ENCODE measurements at places on chromosomes 2 and 18.
A peak's percentile ranks its signal among the peaks of the same experiment; 100 is the strongest.

DNA sequence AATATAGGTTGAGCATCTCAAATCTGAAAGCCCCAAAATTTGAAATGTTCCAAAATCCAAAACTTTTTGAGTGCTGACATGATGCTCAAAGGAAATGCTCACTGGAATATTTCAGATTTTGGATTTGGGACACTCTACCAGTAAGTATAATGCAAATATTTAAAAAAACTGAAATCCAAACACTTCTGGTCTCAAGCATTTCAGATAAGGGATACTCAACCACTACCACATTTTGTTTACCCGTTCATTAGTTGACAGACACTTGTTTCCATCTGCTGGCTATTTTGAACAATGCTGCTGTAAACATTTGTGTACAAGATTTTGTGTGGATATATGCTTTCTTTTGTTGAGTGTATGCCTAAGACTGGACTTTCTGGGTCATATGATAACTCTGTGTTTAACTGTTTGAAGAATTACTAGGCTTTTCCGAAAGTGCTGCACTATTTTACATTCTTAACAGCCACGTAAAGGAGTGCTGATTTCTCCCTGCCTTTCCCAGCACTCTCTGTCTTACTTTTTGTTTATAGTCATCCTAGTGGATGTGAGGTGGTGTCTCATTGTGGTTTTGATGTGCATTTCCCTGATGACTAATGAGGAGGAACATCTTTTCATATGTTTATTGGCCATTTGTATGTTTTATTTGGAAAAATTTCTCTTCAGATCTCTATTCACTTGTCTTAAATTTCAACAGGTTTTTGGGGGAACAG, 19.5 kb upstream of the DCDC2C start:
- DNase-seq, result no peak

- DNase-seq, result peak; percentile 55
These were observed 114.5 kb downstream of the RNF144A start for GRCh38 chr2:7031547-7032245.

GRCh38 chr18:75284566-75284965, 74.0 kb downstream of the TSHZ1 start:
- no peak for DNase-seq

GRCh38 chr2:5594249-5594695, 97.9 kb upstream of the SOX11 start:
- DNase-seq, result no peak

DNA sequence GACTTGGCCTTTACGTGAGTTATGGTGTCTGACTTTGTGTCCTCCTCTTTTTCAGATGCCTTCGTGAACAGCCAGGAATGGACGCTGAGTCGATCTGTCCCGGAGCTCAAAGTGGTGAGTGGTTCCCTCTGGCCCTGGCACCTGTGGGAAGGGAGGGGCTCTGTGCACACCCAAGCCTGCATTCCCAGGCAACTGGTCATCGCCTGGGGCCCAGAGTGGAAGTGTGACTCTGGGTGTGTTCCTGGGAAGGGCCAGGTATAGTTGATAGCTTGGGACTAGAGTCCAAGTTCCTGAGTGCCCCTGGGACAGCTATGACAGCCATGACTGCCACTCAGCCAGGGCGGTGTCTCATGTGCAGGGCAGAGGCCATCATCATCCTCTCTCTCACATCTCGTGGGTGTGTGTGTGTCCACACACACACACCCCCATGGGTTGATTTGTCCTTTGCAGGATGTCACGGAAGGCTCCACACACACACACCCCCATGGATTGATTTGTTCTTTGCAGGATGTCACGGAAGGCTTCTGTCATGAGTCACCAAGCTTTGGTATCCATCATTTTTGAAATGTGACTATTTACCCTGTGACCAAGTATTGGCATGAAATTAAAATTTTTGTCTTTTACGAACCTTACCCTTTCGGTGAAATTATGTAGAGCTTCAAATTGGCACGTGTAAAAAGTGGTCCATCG, 215.4 kb downstream of the AGAP1 start:
- peak; percentile 92 for DNase-seq

- no peak for DNase-seq
These were observed 6.6 kb downstream of the DLX2 start for GRCh38 chr2:172095905-172096625.

GRCh38 chr2:16006537-16007166, 66.3 kb downstream of the MYCN start:
- no peak for DNase-seq

DNA sequence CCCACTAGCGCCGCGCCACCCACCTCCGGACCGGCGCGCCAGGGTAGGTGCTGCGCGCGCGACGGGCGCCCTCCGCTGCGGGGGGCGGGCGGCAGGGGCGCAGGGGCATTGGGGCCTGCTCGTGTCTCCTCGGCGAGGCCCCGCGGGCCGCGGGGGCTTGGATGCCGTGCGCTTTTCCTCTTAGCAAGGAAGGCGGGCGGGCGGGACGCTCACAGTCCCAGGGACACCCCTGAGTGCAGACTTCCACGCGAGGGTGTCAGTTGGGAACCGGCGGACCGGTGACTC, 748 bp downstream of the TWIST2 start:
- no peak for DNase-seq

DNA sequence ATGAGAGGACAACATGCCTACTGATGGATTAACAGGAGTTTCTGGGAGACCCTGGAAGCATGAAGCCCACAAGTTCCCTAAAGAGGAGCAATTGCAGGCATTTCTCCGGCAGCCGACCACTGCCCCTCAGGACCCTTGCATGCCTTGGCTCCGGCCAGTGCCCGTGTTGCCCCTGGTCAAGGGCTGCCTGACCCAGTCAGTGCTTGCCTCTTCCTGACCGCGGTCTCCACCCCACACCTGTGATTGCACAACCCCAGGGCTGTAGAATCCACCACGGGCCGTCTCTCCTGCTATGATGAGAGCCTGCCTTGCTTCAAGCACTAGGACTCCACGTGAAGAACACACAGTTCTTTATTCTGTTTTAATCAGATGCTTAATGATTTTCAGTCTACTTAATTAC, 127.5 kb downstream of the GLI2 start:
- no peak for DNase-seq

DNA sequence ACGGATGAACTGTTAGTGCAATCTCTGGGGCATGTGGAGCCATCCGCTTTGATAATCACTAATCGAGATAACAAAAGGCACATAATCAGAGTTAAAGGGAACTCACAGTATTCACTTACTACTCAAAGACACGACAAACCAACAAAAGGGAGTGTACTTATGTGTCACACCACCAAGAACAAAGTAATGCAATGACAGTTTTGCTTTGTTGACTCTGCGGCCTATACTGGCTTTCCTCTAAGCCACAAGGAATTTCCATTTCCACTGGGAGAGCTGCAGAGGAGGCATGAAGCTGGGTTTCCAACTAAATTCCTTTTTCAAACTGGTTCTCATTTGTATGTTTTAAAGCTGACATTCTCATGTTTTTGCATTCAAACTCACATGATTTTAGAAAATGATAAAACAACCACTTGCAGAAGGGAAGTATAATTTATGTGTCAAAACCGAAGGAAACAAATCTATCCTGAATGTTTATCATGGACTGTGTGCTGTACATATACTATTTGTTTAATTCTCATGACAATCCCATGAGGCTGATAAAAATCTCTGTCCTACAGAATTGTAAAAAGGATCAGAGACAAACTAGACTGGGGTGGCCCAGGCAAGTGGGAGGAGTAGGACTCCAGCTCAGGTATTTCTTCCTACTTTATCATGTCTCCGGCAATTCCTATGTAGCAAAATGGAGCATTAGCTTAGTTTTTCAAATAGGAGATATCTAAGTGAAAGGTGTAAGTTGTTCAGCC, 149.6 kb upstream of the SMAD7 start:
- no peak for DNase-seq

- DNase-seq, result no peak
These were observed 48.9 kb upstream of the CAVIN2 start for GRCh38 chr2:191895743-191896142.

GRCh38 chr2:213490087-213490486, 205.8 kb downstream of the SPAG16 start:
- DNase-seq, result no peak

DNA sequence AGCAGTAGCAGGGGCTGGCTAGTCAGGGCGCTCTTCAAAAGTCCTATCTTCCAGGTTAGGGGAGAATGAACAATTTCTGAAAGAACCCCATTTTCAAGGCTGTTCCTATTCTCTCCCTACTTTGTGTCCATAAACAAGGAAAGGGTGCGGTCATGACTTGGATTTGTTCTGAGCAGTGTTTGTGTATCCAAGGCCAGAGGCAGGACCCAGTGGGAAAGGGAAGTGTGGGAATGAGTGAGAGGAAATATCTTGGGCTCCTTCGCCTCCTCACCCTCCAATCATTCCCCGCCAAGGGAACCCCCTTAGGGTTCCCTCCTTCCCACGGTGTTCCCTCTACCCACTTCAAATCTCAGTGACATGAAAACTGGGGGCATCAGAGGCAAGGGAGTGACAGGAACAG, 25.5 kb upstream of the SPTBN1 start:
- DNase-seq, result no peak

GRCh38 chr18:79948719-79949411, 2.6 kb downstream of the SLC66A2 start:
- no peak for DNase-seq

Data from RWPE1 (cell line).